CD4-positive, alpha-beta T cell treated with Interleukin-2 at 100 ng/mL for 4 hours (primary cell): ENCODE measurements at places on chromosomes 6 and 20.
A peak's percentile ranks its signal among the peaks of the same experiment; 100 is the strongest.

- no peak for DNase-seq
Measured at GRCh38 chr6:169101036-169101805, 152.4 kb downstream of the THBS2 start.

- no peak for DNase-seq
Measured at GRCh38 chr20:37346535-37347346, 801 bp downstream of the SRC start.

- no peak for DNase-seq
Measured at GRCh38 chr6:30960907-30961673, 20.3 kb downstream of the MUCL3 start.

DNA sequence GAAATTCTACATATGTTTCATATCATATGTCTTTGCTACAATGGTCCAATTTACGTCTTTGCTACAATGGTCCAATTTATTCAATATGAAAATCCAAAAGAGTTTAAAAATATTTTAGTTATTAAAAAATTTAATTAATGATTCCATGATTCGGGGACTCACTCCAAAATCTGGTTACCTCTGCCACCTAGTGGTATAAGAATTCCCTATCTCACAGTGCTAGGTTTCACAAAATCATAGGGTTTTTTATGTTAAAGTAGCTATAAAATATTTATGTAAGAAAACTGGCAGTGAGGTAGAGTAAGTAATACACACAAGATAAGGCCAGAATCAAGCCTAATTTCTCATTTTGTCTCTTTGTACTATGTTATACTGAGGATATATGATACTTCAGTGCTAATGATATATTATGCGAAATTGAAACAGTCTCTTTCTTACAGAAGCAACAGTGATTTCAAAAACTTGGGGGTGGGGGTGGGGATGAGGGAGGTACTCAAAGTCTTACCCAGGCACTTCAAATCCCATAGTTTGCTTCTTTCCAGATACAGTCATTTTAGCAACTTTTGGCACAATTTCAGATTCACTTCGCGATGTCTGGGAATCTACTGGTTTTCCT lies 52.3 kb downstream of the HBS1L start:
- DNase-seq = peak; percentile 42

GRCh38 chr6:156934069-156934460 lies 156.9 kb downstream of the ARID1B start:
- no peak for DNase-seq

- DNase-seq = no peak
Measured at GRCh38 chr6:115362234-115362633, 698.5 kb downstream of the FRK start.
